ENCODE measurements at places on chromosomes 12 and 14.

- DNase-seq = no peak
Observed at GRCh38 chr12:71371122-71371521, 68.5 kb upstream of the LGR5 start.

DNA sequence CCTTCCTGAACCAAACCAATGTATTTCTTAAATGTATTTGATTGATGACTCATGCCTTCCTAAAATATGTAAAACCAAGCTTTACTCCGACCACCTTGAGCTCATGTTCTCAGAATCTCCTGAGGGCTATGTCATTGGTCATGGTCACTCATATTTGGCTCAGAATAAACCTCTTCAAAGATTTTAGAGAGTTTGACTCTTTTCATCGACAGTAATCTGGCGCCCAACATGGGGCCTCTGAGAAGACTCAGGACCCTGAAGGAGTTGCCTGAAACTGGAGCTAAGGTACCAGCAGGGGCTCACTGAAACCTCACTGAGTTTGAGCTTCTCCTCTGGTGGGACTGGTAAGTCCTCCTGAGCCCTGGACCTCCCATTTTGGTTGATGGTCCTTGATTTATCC, 17.2 kb upstream of the PSMC1 start:
- DNase-seq = no peak

- DNase-seq = no peak
Observed at GRCh38 chr14:99755629-99756603, 37.3 kb upstream of the EML1 start.

DNA sequence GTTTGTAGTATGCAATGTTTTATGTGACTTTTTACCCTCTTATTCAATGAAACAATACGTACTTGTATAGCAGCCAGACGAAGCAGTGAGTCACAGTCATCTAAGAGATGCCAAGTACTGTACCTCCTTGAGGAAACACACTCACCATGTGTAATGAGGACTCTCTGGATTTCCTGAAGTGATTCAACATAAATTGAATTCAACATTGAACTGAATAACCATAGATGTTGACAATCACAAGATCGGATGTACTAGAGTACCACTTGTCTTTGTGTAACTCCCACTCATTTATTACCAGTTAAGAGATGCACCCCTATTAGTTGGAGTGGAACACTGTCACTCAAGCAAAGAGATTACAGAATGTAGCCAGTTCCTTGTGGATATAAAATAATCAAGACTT, 175.2 kb upstream of the HMGA2 start:
- no peak for DNase-seq

DNA sequence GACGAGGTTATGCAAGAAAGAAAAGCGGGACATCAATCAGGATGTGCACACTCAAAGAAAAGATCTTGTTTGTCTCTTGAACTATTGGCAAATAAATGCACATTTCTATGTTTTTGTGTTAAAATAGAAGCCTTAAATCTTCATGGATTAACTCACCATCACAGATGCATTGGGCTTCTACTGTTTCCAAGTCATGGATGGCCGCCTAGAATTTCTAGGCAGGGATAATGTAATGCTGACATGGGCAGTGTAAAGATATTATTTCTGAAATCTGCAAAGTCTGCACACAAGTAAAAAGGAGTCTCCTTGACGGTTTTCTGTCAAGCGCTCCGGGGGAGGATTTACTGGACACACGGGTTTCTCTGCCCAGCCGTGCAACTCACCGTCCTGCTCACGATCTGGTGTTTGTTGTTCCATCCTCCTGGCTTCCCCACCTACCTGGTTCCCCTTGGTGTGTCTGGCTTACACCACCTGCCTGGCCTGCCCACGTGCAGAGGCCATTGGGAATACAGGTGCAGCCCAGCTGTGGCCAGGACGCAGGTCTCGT, 103.3 kb upstream of the FZD10 start:
- DNase-seq = no peak

Data from activated T-cell treated with anti-CD3 and anti-CD28 coated beads, Interleukin-2, amount 50 U/mL, for 4 hours (primary cell).